ENCODE measurements at places on chromosomes 12 and 14.

- DNase-seq = no peak
Observed at GRCh38 chr14:23439107-23439835, 3.8 kb upstream of the MYH7 start.

DNA sequence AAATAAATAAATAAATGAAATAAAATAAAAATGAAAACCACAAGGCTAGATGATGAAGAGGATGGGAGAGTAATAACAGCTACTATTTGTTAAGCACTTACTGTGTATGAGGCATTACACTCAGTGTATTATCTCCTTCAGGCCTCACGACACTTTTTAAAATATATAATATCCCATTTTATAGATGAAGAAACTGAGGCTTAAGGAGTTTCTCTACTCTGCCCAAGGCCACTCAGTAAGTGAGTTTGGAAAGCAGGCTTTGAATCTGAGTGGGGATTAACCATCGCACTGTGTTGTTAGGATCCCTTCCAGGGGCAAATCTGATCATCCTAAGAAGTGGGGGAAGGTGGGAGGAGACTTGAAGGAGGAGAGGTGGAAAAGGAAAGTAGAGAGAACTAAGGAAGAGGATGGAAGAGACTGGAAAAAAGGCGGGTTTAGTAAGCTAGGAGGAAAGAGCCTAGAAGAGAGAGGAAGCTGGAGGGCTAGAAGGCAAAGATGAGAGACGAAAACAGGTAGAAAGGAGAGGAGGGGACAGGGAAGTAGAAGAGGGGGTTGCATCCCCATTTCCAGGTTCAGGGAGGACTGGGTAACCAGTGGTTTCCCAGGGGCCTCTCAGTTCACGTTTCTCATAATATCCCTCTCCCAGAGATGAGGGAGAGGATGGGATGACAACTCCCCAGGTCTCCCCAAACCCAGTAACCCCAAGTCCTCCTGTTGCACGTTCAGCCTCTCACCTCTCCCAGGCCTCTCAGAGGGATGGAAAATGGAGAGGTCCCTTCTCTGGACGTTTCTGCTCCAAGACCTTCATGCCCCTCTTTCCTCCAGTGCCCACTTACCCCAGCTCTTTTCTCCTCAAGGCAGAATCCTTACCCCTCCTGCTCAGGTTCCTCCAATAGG lies 1.7 kb downstream of the STAT6 start:
- no peak for DNase-seq

GRCh38 chr12:119665164-119665929 lies 2.6 kb upstream of the PRKAB1 start:
- no peak for DNase-seq

DNA sequence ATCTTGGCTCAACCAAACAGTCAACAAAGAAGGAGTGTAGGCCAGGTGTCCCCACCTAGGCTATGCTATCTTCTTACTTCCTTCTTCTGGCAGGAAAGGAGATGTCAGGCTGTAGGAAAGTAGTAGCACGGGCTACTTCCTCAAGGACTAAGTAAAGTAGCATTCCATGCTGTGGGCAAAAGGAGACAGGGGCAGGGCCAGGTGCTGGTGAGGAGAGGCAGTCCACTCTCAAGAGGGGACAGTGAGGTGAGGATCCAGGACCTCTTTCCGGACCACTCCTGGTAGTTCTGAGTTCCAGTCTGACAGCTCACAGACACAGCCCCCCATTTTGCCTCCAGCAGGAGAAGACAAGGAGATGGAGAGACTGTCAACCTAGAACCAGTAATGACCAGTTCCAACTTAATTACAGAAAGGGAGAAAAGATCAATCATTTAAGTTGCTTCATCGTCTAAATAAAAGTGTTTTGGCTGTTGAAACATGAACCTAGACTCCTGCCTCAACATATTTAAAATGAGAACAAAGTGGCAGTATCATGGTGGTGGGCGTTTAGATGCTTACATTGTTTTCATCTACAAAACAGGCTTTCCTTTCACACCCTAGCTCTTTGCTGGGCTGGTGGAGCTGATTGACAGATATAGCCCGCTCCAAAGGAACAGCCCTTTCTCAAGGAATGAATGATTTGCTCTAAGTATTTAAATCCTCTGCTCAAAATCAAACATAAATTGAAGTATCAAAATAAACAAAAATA lies 5.1 kb upstream of the SSTR1 start:
- no peak for DNase-seq

- DNase-seq = no peak
Observed at GRCh38 chr14:71202881-71203280, 295.6 kb downstream of the PCNX1 start.

DNA sequence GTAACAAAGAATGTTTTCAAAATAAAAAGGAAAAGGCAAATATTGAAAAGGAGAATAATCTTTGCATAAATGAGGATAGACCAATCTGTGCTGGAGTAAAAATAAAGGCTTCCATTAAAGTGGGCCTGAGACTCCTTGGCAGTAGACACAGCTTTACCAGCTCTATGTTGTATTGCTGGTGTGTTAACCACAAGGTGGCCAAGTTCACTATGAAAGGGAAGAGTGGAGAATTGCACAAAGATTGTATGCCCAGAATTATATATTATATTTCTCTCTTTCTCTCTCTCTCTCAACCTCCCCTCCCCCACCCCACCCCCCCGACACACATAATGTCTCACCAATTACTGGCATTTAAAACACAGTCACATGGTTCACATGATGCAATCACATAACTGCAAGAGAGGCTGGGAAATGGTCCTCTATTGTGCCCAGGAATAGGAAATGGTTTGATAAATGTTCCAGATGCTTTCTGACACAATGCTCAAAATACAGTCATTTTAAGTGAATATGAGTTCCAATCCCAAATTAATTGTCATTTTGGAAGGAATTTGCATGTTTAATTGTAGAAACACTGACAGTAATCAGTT lies 222.6 kb upstream of the SYT1 start:
- DNase-seq = no peak

DNA sequence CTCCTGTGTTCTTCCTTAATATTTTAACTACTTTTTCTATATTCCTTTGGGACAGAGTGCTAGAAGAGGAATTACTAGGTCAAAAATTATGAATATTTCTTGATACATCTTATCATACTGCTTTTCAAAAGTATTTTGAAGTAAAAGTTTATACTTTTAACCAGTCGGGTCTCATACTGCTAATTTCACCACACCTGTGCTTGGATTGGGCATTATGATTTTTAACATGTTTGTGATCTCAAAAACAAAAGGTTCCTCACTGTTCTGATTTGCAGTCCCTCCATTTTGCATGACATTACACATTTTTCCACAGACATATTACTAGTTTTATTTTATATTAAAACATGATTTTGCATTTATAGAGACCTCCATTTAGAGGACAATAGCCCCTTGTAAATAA lies 32.9 kb downstream of the MRPL42 start:
- DNase-seq = no peak

- no peak for DNase-seq
Observed at GRCh38 chr14:79745046-79745445, 466.3 kb downstream of the DIO2 start.

GRCh38 chr14:61491876-61492434 lies 170.6 kb downstream of the PRKCH start:
- DNase-seq = no peak

DNA sequence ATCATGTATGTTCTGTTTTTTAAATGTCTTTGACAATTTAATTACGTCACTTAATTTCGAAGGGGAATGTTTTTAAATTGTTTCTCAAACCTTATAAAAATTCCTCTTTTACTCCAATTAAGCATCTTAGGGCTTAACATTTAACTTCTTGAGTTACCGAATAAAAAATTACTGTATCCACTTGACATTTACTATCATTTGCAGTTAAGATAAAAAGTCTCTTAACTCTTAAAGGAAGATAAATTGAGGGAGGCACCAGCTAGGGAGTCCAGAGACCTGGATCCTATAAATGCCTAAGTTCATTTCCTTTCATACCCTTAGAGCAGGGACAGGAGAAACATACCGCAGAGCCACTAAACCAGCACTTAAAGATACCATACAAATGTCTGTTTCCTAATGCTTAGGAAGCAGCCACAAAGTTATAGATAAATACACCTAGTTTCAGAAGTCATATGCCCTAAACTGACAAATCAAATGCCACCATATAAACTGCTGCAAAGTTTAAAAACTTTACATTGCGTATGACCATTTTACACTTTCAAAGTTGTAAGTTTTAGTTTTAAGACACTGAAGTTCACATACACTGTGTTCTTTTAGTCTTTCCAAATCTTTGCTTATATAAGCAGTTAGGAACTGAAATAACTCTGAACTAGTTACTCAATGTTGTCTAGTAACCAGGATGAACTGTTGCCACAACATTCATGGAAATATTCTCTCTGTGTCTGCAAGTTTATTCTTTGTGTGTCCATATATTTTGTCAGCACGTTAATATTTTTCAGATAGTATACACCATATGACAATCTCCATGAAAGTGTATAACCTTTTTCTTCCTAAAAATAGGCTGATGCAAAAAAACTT lies 71.2 kb downstream of the GALNT4 start:
- DNase-seq = peak; percentile 61

DNA sequence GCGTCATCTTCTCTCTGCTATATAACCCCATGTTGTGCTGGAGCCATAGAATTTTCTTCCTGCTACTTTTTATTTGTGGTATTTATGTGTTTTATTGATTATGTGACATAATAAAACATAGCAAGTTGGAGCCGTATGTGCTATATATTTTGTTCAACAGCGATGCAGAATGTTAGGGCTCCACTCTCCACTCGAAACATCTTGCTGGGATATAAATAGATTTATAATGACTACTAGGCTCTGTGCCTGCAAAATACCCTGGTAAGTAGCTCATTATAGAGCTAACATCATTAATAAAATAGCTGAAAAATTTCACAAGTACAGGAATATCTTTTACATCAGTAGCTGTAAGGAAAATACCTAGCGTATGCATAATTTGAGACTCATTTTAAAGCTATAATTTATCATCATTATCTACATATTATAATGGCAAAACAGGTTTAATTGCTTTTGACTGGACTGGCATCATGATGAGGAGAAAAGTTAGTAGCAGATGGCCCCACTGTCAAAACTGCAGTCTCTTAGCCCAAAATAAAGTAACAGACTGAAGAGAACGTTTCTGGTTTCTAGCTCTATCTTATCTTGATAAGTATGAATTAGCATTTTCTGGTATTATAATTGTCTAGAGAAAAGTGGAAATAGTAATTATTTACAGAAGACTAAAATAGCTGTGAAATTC lies 263.0 kb downstream of the NEDD1 start:
- DNase-seq = no peak

GRCh38 chr14:103483600-103483999 lies 39.0 kb downstream of the CKB start:
- peak; percentile 12 for DNase-seq

DNA sequence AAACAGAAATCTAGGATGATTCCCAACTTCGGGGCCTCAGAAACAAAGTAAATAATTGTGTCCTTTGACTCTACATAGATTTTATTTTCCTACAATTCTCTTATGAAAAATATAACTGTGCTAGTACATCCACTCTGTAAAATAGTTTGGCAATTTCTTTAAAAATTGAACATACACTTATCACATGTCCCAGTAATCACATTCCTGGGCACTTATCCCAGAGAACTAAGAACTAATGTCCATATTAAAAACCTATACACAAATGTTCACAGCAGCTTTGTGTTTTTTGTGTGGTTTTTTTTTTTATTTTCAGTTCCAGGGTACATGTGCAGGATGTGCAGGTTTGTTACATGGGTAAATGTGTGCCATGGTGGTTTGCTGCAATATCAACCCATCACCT lies 99.0 kb downstream of the KCNH5 start:
- DNase-seq = no peak

DNA sequence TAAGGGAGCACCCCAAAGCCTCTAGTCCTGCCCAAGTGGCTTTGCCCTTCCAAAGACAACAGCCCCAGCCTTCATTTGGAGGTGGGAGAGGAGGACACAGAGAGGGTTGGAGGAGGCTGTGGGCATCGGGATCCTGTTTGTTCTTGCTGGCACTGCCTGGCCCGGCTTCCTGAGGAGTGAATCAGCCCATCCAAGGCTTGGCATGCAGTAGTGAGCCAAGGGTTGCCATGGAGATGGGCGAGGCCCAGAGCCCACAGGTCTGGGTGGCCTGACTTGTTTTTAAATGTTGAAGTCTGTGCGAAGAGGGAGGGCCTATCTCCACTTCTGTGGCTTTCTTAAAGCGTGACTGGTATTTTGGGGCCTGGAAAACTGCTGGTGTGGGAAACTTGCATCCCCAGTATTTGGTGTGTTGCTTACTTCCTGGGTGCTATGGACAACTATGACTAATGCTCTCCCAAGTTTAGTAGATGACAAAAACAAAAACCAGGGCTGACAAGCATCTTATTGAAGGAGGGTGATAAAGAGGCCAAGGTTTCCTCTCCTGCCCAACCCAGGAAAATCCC lies 15.8 kb downstream of the CD9 start:
- peak; percentile 68 for DNase-seq

DNA sequence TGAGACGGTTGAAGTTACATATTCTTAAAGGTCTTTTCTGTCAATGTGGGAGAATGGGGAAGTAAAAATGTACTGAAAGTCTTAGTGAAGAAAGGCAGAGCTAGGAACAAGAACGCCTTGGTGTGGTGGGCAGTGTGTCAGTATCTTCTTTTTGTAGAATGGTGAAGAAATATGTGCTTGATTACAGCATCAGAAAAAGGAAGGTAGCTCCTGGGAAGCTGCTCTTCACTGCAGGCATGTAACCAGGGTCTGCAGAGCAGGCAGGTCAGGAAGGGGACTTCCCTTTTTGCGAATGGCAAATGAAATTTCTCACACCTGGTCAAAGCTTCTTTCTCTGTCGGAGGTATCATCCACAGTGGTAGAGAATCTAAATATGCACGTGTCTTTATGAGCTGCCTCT lies 226.2 kb downstream of the ADAMTS20 start:
- no peak for DNase-seq

- DNase-seq = no peak
Observed at GRCh38 chr12:129195081-129195480, 341.8 kb downstream of the GLT1D1 start.

DNA sequence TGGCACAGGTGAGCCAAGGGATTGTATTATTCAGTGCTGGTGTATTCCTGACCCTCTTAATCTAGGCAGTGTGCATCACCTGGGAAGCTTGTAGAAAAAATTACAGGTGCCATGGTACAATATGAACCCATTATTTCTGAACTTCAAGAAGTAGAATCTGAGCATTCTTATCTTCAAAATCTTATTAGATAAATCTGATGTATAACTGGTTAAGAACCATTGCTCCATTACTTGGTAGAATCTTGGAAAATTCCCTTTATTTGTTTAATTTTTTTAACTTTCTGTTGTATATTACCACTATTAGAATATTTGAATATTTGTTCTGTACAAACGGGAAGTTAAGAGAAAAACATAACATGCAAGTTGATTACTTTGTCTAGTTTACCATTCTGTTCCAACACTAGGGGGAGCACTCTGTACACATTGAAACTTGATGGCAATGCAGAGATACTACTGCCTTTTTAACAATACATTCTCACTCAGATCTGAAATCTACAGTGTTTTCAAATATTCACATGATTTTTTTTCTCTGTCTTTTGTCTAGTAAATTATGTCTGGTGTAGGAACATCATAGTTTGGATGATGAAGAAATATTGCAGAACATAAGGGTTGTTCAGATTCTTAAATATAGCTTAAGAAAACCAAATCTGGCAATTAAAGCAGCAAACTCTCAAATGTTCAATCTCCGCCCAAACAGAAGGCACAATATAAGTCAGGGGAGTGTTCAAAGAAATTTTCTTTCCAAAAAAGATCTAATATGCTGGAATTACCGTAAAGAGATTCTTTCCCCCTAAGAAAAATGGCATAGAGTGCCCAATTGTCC lies 196.6 kb downstream of the PCNX1 start:
- peak; percentile 63 for DNase-seq

GRCh38 chr12:16568873-16569272 lies 37.1 kb downstream of the LMO3 start:
- DNase-seq = no peak

- no peak for DNase-seq
Observed at GRCh38 chr12:46647034-46647433, 178.8 kb downstream of the SLC38A4 start.
